ENCODE measurements at places on chromosomes 7 and 10.
A peak's percentile ranks its signal among the peaks of the same experiment; 100 is the strongest.

GRCh38 chr7:69889338-69889975 lies 291.2 kb downstream of the AUTS2 start:
- DNase-seq = no peak

GRCh38 chr7:34759477-34760125 lies 101.6 kb downstream of the NPSR1 start:
- DNase-seq = peak; percentile 75

GRCh38 chr10:96565774-96566173 lies 21.0 kb downstream of the TM9SF3 start:
- peak; percentile 66 for DNase-seq

DNA sequence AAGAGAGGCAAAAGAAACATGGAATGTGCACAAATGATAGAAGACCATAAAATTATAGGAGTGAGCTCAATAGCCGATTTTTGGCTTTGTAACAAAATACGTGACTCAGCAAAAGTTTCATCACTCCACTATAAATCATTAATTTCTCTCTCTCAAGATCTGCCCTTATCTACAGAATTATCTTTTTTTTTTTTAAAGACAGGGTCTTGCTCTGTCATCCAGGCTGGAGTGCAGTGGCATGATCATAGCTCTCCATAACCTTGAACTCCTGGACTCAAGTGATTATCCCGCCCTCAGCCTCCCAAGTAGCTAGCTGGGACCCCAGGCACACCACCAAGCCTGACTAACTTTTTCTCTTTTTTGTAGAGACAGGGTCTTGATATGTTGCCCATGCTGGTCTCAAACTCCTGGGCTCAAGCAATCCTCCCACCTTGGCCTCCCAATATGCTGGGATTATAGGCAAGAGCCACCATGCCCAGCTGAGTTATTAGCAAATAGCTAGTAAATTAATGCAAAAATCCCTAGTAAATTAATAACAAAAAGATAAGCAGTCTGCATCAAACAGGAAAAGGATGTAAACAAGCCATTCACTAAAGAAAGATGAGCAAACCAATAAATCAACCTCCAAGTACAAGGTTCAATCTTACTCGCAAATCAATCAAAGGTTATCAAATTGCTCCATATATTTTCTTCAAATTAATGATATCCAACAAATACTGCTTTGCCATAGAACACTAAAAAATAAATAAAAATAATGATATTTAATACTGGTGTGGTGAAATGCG lies 450.7 kb downstream of the PARD3 start:
- DNase-seq = no peak

GRCh38 chr7:51774178-51774577 lies 457.6 kb upstream of the COBL start:
- no peak for DNase-seq

DNA sequence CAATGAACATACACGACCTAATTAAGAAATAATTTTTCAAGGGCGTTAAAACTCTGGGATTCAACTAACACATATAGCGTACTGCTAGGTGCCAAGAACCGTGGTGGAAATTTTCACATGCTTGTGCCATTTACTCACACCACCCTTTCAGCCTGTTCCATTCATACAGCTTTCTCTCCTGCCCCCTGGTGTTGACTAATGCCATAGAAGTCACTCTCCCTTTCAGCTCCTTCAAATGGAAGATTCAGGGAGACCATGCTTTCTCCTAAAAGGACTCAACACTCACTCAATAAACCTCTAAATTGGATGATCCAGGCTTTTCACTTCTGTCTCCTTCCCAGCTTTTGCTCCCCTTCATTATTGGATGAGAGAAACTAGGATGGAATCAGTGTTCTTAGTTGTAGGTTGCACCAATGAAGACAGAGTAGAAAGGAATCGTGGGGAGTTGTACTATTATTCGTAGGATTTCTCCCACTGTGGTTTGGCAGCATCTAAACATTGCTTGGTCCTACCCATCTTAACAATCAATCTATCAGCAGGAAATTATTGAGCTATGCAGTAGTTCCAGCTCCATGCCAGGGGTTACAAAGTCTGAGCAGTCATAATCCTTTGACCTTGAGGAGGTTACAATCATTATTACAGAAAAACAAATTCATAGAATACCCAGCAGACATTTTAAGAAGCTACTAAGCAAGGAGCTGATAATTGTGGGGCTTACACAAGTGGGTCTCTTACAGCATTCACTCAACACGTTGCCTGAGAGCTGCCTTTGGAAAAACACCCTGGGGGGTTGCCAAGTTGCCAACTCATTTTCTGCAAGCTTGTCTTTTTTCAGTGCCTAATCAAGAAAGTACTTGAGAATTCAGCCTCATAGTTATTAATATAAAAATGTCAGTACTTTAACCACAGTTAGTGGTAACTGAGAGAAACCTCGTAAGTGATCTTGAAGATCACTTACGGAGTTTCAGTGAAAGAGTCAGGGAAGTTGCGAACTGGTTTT lies 2.8 kb upstream of the PPP1R3C start:
- DNase-seq = peak; percentile 92
